ENCODE measurements at places on chromosomes 12 and 14.
A peak's percentile ranks its signal among the peaks of the same experiment; 100 is the strongest.

GRCh38 chr12:110705309-110705708, 16.4 kb upstream of the HVCN1 start:
- DNase-seq: no peak

- no peak for DNase-seq
These were observed 18.1 kb upstream of the CAND1 start for GRCh38 chr12:67251012-67251411.

- peak; percentile 60 for DNase-seq
These were observed 24.0 kb downstream of the KLRK1 start for GRCh38 chr12:10365696-10366405.

DNA sequence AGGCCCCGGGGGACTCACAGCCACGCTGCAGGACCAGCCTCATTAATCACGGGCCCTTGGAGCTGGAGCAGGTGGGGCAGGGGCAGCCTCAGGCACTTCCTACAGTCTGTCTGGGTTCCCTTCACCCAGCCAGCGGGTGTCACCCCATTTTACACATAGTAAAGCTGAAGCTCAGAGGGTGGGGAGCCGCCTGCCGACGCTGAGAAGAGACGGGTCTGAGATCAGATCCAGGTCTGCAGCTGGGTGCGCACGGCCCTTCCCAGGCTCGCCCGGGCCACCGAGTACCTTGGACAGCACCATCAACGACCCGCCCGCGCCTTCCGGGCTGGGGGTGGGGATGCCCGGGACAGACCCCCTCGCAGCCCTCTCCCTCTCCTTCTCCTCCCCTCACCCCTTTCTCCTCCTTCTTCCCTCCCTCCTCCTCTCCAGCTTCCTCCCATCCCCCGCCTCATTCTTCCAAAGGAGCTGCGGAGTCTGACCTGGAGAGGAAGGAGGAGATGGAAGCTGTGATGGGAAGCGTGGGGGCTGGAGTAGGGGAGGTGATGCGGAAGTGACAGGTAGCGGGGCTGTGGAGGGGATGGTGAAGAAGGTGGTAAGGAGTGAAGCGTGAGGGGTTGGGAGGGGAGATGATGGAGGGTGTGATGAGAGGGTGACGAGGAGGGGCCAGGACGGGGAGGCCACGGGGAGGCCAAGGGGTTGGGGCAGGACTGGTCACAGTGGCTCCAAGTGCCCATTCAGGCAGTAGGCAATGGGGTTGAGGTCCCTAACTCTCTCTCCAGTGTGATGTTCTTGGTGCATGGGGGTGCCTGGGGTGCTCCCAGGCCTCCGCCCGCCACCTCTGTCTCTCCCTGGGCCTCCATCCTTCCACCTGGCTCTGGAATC, 8.8 kb downstream of the DTX1 start:
- no peak for DNase-seq

- DNase-seq: no peak
These were observed 1318.3 kb downstream of the AACS start for GRCh38 chr12:126383506-126383905.

- DNase-seq: no peak
These were observed 60.7 kb downstream of the CLMN start for GRCh38 chr14:95258754-95259593.

DNA sequence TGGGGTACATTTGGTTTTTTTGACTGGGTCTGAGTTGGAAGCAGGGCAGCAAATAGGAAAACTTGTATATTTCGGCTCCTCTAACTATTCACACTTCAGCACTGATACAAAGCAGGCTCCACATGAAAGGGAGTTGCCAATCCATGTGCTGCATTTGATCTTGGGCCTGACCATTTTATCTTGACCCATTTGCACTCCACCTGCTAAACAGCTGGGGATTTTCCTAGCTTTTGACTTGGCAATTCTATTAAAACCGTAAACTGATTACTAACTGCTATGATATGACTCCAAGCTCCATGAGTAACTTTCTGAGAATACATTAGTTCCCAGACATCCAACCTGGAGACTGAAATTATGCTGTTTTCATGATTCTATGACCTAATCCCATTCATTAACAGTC, 797.1 kb downstream of the BCL11B start:
- DNase-seq: no peak

Data from bronchial epithelial cell (primary cell).